ENCODE measurements at places on chromosomes 3 and 15.

DNA sequence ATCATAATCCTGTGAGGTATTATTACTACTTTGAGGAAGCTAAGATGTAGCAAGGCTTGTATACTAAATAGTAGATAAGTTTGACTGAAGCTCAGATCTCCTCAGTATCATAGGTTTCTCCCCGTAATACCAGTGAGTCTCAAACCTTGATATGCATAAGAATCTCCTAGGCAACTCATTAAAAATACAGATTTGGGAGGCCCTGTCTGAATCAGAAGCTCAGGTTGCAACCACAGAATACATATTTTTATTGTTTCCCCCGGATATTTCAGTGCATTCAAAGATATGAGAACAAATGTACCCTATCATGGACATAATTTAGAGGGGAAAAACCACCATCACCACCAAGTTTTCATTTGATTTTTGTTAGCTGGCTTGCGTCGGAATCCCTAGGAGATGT, 242.1 kb upstream of the C2CD4B start:
- H3K36me3 ChIP-seq, result no peaks in the 10 kb centered on the region
- no peak overlapping the region for H3K4me3 ChIP-seq
- no peaks in the 10 kb centered on the region for H3K27me3 ChIP-seq
- H3K27ac ChIP-seq, result no peak overlapping the region
- DNase-seq, result no peak

GRCh38 chr15:42155546-42156242, 742 bp downstream of the PLA2G4F start:
- H3K27ac ChIP-seq, result peak overlapping the region; percentile 83
- peaks cover 60% of the 10 kb centered on the region for H3K4me1 ChIP-seq
- peak overlapping the region; percentile 46 for H3K4me3 ChIP-seq
- H3K27me3 ChIP-seq, result no peaks in the 10 kb centered on the region
- no peak for DNase-seq

DNA sequence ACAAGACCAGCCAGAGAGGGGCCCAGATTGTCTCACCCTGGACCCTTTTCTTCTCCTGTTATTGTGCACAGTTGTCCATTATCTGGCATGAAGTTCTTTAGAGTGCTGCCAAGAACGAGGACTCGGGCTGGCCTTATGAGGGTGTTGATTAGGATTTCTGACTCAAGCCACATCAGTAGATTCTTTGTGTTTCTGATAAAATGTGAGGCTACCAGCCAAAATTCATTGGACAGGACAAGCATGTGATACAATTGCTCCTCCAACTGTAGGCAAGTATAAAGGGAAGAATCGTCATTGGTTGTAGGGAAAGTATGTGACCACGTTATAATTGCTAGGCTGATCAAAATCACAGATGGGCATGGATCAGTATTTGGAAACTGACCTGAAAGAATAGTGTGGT, 99.2 kb upstream of the TMC3 start:
- no peaks in the 10 kb centered on the region for H3K4me1 ChIP-seq
- no peak overlapping the region for H3K4me3 ChIP-seq
- DNase-seq, result no peak
- no peak overlapping the region for H3K27ac ChIP-seq

DNA sequence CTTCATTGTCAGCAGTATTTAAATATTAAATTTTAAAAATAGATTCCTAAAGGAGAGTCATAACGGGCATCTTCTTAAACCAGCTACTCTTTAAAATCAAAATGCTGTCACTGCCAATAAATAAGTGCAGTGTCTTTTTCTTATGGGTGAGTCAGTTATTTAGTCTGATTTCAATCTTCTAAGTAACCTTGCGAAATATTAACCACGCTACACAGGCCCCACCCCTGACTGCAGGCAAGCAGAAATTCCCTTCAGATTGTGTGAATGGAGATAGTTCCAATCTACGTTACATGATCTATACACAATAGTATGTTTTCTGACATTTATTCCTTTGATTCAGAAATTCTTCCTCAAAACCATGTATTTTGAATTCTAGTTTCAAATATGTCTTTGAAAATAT, 141.5 kb downstream of the GADL1 start:
- peaks cover 22% of the 10 kb centered on the region for H3K4me1 ChIP-seq
- H3K36me3 ChIP-seq, result no peaks in the 10 kb centered on the region
- no peak overlapping the region for H3K4me3 ChIP-seq
- no peak overlapping the region for H3K27ac ChIP-seq

- H3K36me3 ChIP-seq, result no peaks in the 10 kb centered on the region
- H3K27me3 ChIP-seq, result no peaks in the 10 kb centered on the region
- no peak overlapping the region for H3K4me3 ChIP-seq
- peaks cover 20% of the 10 kb centered on the region for H3K4me1 ChIP-seq
- no peak for DNase-seq
- no peak overlapping the region for H3K27ac ChIP-seq
Observed at GRCh38 chr15:69288531-69289341, 10.0 kb upstream of the PAQR5 start.

GRCh38 chr15:38066612-38067011, 132.2 kb downstream of the TMCO5A start:
- peaks cover 39% of the 10 kb centered on the region for H3K4me1 ChIP-seq
- no peaks in the 10 kb centered on the region for H3K27me3 ChIP-seq
- DNase-seq, result no peak
- H3K4me3 ChIP-seq, result no peak overlapping the region

DNA sequence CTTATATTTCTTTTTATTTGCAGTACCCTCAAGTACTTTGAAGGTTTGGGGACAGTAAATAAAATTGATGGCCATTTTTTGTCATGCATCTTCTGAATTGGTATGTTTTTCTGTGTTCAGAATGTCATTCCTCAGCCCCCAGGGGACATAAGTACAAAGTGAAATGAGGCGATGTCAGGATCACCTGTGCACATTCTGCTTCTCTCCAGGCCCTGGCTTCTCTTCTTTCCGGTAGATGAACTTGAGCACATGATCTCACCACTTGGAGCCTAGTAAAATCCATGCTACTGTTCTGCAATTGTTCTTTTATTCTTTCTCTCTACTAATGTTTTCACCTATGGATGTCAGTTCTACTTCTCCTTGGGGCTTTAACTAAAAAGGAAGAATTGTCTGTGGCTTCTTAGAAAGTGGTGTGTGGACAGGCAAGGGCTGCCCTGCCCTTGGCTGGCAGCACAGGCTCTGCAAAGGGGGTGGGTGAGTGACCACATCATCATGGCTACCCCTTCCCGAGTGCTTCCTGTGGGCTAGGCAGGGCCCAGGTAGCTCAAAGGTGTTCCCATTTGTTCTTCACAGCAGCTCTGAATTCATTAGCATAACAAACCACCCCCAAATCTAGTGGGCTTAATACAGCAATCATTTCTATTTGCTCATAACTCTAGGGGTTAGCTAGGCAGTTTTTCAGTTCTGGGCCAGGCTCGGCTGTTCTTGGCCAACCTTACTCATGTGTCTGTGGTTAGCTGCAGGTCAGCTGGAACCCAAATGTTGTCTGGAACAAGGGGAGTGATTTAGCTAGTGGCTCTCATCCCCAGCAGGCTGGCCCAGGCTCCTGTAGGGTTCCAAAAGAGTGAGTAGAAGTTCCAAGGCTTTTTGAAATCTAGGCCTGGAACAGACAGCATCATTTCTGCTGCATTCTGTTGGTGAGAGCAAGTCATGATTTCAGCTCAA, 154.0 kb upstream of the CTDSPL start:
- H3K4me1 ChIP-seq, result peaks cover 4% of the 10 kb centered on the region
- no peaks in the 10 kb centered on the region for H3K36me3 ChIP-seq
- DNase-seq, result peak; percentile 24
- H3K27ac ChIP-seq, result no peak overlapping the region
- H3K27me3 ChIP-seq, result no peaks in the 10 kb centered on the region

DNA sequence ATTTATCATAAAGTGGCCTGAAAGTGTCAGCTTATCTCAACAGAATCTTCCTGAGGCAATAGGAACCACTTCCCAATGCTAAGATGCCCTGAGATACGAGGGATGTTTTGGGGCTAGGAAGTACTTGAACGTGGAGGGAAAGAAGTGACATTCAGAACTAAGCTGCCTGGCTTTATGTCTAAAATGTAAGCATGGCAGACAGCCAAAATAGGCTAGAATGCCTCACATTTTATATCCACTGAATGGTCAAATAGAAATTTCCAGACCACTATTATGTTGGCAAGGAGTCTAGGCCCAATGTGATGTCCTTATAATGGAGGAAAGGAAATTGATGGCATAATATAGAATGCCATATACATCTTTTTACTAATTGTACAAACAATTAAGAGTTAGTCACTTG, 154.9 kb downstream of the PEX5L start:
- no peak overlapping the region for H3K4me3 ChIP-seq
- no peak for DNase-seq
- no peaks in the 10 kb centered on the region for H3K36me3 ChIP-seq
- H3K27ac ChIP-seq, result no peak overlapping the region
- H3K4me1 ChIP-seq, result no peaks in the 10 kb centered on the region
- H3K27me3 ChIP-seq, result no peaks in the 10 kb centered on the region

DNA sequence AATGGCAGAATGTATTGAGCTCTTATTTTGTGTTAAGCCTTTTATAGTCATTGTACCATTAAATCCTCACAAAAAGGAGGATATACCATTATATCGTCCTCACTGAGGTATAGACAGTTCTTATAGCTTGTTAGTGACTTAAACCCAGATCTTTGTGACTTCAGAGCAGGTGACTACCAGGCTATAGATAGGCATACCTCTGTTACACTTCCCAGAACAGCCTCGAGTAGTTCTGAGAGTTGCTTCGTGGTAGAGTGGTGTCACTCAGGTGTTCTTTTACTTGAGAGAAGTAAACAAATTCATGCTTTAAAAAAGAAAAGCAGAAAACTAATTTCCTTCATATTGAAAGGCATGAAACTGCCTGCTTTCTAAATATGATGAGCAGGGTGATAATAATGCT, 59.9 kb downstream of the SEC22A start:
- no peak overlapping the region for H3K27ac ChIP-seq
- H3K27me3 ChIP-seq, result no peaks in the 10 kb centered on the region
- H3K4me1 ChIP-seq, result no peaks in the 10 kb centered on the region
- peaks cover 15% of the 10 kb centered on the region for H3K36me3 ChIP-seq
- no peak overlapping the region for H3K4me3 ChIP-seq

GRCh38 chr3:55164191-55164590, 236.3 kb upstream of the LRTM1 start:
- no peaks in the 10 kb centered on the region for H3K36me3 ChIP-seq
- H3K4me1 ChIP-seq, result peaks cover 4% of the 10 kb centered on the region
- no peaks in the 10 kb centered on the region for H3K27me3 ChIP-seq
- no peak overlapping the region for H3K4me3 ChIP-seq
- no peak overlapping the region for H3K27ac ChIP-seq

- DNase-seq, result no peak
- no peak overlapping the region for H3K27ac ChIP-seq
- no peaks in the 10 kb centered on the region for H3K27me3 ChIP-seq
- peaks cover under 1% of the 10 kb centered on the region for H3K4me1 ChIP-seq
- H3K4me3 ChIP-seq, result no peak overlapping the region
- no peaks in the 10 kb centered on the region for H3K36me3 ChIP-seq
Observed at GRCh38 chr3:61589856-61590255, 28.5 kb downstream of the PTPRG start.

- no peak for DNase-seq
- peaks cover 3% of the 10 kb centered on the region for H3K4me1 ChIP-seq
- H3K36me3 ChIP-seq, result no peaks in the 10 kb centered on the region
- H3K27me3 ChIP-seq, result no peaks in the 10 kb centered on the region
- H3K27ac ChIP-seq, result no peak overlapping the region
Observed at GRCh38 chr3:189537135-189537534, 94.1 kb upstream of the TP63 start.

- H3K27ac ChIP-seq, result no peak overlapping the region
- no peaks in the 10 kb centered on the region for H3K36me3 ChIP-seq
- DNase-seq, result no peak
Observed at GRCh38 chr3:114867835-114868503, 279.1 kb downstream of the ZBTB20 start.

DNA sequence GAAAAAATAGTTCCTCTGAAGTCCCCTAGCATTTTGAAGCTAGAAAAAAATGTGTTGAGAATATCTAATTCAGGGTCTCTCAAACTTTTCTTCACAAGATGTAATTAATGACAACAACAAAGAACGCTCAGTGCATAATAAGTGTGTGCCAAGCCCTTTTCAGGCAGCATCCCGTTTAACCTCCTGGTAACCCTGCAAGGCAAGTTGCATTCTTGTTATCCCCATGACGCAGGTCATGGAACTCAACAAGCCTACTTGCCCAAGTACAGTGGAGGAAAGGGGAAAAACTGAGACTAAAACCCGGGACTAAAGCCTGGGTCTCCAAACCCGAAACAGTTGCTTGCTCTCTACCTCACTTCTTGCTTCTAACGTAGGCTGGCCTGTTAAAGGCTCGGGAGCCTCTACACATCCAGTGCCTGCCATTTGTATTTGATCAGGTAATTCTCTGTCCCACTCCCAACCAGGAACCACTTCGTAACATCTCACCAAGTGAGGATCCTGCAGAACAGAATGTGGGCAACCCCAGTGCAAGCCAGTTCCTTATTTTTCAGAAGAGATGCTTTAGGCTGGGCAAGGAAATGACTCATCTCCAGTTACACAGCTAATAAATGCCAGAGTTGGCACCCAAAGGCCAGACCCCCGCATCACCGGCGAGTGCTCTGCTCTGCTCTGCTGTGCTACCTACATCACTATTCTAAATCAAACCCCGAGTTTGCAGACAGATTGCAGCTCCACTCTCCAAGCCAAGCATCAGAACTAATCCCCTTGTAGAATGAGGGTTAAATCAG, 28.3 kb downstream of the LMCD1 start:
- H3K27ac ChIP-seq, result peak overlapping the region; percentile 12
- H3K36me3 ChIP-seq, result no peaks in the 10 kb centered on the region
- peaks cover 60% of the 10 kb centered on the region for H3K4me1 ChIP-seq
- H3K4me3 ChIP-seq, result no peak overlapping the region

GRCh38 chr3:134073583-134073945, 43.8 kb upstream of the SLCO2A1 start:
- no peaks in the 10 kb centered on the region for H3K27me3 ChIP-seq
- DNase-seq, result no peak
- no peak overlapping the region for H3K4me3 ChIP-seq
- H3K36me3 ChIP-seq, result no peaks in the 10 kb centered on the region
- H3K27ac ChIP-seq, result no peak overlapping the region
- peaks cover 4% of the 10 kb centered on the region for H3K4me1 ChIP-seq

GRCh38 chr3:185082149-185082548, 70.7 kb downstream of the C3orf70 start:
- no peak overlapping the region for H3K4me3 ChIP-seq
- no peak overlapping the region for H3K27ac ChIP-seq
- no peaks in the 10 kb centered on the region for H3K36me3 ChIP-seq
- no peaks in the 10 kb centered on the region for H3K27me3 ChIP-seq
- H3K4me1 ChIP-seq, result no peaks in the 10 kb centered on the region

DNA sequence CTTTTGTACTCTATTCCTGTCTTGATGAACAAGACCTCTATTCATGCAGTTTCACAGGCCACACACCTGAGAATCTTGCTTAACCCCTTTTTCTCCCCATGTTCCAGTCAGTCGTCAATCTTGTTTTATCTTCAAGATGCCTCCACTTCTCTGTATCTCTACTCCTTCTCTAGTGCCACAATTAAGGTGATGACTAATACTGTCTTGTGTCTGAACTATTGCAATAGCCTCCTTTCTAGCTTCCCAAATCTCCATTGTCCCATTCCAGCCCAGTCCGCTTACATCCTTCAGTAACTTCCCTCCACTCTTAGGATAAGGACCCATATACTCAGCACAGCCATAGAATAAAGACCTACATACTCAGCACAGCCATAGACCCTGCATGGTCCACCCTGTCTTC, 24.7 kb downstream of the CHST14 start:
- no peaks in the 10 kb centered on the region for H3K27me3 ChIP-seq
- DNase-seq, result no peak
- no peaks in the 10 kb centered on the region for H3K36me3 ChIP-seq
- H3K4me1 ChIP-seq, result no peaks in the 10 kb centered on the region

Data from suprapubic skin (tissue), 4 donors.